Right cardiac atrium (tissue), 5 donors: ENCODE measurements at places on chromosomes 11 and 22. TPM values are rescaled to one million over a fixed set of nuclear protein-coding genes. Genes with fewer than 3 reads are reported as not detected.

CSNK2A3 gene
- total RNA-seq: 1.8 TPM

SCUBE2 gene
- total RNA-seq: 3.6 TPM

- no peak for DNase-seq
Measured at GRCh38 chr11:86576946-86577624, 95.3 kb downstream of the ME3 start.

DNA sequence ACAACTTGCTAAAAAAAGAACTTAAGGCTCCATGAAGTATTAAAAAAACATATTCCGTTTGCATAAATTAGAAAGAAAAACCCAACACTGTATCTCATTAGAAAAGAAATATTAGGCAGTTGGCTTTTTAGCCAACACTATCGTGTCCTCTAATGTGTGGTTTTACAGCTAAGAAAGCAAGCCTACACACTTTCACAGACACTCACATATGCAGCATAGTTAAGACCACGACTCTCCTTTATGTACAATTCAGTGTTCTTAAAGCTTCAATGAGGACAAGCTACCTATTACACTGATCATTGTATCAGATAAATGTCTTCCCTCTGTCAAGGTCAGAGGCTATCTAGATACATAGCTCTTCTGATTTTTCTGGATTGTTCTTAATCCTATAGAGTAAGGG is 80.1 kb downstream of the PICALM start:
- DNase-seq: no peak

DNA sequence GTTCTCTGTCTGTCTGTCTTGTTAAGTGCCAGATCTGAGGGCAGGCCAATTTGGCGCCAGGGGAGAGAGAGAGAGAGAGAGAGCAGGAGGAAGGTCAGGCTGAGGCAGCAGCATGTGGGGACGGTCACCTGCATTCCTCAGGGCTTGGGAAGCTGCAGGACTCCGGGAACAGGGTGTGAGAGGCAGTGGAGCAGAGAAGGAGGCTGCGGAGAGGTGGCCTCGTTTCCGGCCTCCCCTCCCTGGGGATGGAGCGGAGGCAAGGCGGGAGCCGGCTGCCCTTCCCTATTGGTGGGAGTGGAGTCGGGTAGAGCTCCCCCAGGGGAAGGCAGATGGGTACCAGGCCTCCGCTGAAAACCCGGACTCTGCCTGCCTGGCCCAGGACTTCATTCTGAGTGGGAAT is 9.7 kb downstream of the CLMP start:
- DNase-seq: no peak

DNA sequence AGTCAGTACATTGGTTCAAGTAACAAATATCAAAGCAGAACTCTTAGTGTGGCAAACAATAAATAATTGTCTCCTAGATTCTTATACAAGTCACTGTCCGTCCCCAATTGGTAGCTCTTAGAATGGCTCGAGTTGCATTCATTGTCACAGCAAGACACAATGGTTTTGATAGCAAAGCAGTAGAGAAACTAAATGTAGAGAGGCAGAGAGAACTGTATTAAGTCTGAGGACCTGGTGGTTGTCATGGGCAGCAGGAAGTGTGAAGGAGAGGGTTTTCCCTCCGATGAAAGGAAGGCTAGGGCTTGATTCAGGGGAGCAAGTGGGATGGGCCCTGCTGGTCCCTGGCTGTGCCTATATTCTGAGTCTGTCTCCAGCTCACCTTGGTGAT is 36.6 kb downstream of the RCOR2 start:
- no peak for DNase-seq

- DNase-seq: no peak
Measured at GRCh38 chr11:76310832-76311595, 69.9 kb downstream of the THAP12 start.
